ENCODE measurements at places on chromosomes 3 and 15.

- no peak for DNase-seq
Observed at GRCh38 chr3:183392186-183393034, 36.0 kb downstream of the MCF2L2 start.

GRCh38 chr3:82342521-82342920 lies 581.1 kb upstream of the GBE1 start:
- no peak for DNase-seq

- DNase-seq, result no peak
Observed at GRCh38 chr3:134659391-134660045, 8.7 kb upstream of the KY start.

- DNase-seq, result no peak
Observed at GRCh38 chr3:131692356-131692755, 189.6 kb upstream of the MRPL3 start.

DNA sequence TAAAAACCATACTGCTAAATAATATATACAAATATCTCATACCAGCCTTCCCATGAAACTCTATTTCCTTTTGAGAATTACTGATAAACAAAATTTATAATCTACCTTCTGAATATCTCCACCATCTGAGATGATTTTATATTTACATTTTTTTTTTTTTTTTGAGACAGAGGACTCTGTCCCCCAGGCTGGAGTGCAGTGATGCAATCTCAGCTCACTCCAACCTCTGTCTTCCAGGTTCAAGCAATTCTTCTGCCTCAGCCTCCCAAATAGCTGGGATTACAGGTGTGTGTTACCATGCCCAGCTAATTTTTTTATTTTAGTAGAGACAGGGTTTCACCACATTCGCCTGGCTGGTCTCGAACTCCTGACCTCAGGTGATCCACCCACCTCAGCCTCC lies 42.8 kb upstream of the IGF2BP2 start:
- DNase-seq, result no peak

DNA sequence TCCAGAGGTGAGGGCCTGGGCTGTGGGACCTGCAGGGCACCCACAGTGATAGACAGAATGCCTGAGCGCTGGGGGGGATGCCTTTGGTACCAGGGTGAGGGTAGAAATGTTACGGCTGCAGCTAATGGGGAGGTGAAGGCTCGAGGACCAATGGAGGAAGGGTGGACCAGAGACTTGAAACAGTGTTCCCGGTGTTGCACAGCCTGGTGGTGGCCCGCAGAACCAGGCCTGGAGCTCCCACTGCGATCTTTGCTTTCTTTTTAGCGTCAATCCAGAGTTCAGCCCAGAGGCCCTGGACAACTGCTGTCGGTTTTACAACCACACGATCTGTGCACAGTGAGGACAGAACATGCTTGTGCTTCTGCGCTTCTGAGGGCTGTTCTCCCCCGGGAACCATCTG lies 36.8 kb upstream of the PDE8A start:
- no peak for DNase-seq

DNA sequence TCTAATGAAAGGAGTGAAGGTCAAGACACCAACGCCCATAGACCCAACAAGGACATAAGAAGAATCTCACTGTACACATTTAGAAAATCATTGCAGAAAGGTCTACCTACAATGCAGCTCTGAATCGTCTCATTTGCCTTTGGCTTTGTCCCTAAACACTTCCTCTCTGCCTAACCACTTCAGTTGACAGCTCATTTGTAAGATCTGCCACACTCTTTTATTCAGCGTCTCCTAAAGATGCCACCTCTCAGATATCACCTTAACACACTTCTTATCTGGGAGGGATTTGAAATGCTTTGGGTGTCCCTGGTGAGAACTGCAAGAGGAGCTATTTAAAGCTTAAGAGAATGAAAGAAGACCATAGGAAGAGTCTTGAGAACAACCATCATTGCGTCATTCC lies 38.7 kb downstream of the RAB27A start:
- no peak for DNase-seq

- DNase-seq, result no peak
Observed at GRCh38 chr3:112629425-112629824, 11.5 kb downstream of the CCDC80 start.

- DNase-seq, result no peak
Observed at GRCh38 chr3:5332270-5332956, 144.9 kb downstream of the EDEM1 start.

- no peak for DNase-seq
Observed at GRCh38 chr15:51156957-51157356, 62.3 kb upstream of the TNFAIP8L3 start.

DNA sequence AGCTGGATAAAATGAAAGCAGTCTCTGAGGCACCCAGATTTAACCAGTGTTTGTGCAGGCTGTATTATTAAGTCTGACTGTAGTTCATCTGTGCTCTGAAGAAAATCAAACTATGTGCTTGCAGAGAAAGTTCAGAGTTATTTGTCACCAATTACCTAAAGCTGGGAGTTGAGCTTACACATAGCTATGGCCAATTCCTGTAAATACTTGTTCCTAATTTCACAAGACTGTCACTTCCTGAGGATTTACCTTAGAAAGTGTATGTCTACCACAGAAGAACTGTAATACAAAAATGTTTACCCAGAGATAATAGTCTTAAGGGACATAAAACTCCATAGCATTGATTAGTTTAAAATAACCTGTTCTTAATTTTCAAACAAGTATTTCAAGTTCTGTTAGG lies 628.4 kb upstream of the TGFBR2 start:
- no peak for DNase-seq

DNA sequence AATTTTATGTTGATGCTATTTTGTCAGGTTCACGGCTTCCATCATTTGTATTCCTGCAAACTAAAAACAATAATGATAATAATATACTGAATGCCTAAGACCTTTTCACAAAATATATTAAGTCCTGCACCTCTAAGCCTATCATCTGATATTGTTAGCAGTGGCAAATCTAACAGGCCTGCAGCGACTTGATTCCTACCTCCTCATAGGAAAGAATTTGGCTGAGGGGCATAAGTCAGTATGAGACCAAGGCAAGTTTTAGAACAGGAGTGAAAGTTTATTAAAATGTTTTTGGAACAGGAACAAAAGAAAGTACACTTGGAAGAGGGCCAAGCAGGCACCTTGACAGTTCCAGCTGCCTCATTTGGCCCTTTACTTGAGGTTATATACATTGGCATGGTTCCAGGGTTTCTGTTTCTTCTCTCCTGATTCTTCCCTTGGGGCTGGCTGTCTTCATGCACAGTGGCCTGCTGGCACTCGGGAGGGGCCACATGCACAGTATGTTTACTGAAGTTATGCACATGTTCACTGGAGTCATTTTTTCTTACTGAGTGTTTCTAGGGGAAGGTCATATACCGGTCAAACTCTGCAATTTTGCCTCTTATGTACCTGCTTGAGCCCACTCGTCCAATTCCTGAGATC lies 418.1 kb downstream of the EPHA6 start:
- peak; percentile 24 for DNase-seq

DNA sequence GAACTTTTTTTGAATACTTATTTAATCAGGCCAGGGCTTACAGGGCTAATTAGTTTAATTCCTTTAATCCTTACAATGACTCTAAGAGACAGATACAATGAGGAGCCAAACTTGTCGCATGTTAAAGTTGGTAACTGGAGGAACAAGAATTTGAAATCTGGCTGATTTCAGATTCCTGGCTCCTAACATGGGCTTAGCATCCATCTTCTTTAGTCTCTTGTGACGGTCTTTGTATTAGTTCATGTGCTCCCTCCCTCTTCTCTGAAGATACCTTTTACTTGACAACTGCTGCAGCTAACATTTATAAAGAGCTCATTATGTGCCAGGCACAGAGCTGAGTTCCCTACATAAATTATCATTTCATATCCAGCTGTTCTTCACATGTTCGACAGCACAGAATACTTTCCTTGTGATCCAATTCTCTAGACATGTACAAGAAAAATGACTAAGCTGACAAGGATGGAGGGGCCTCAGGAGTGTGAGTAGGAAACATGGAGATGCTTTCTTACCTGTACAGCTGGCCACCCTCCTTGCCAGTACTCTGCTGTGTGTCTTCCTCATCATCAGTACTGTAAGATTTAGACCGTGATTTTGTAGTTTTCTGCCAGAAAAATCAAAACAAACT lies 206.8 kb upstream of the STRIT1 start:
- no peak for DNase-seq

- no peak for DNase-seq
Observed at GRCh38 chr3:189927975-189928895, 192.5 kb downstream of the P3H2 start.

DNA sequence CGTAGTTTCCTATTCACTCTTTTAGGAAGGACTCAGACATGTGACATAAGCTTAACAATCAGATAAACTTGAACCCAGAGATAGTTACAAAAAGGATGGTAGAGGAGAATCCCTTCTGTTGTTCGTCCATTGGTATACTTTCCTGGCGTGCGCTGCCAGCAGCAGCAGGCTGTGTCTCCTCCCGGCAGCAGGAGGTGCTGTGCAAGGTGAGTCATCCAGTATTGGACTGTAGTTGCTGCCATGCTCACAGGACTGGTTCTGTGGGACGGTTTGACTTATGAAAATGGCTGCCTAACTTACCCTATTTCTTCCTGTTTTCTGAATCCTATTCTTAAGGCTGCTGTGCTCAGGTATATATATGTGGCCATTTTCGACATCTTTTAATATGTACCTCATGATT lies 253.4 kb upstream of the LRRC3B start:
- DNase-seq, result no peak

GRCh38 chr15:78461171-78461888 lies 23.3 kb downstream of the IREB2 start:
- DNase-seq, result no peak

DNA sequence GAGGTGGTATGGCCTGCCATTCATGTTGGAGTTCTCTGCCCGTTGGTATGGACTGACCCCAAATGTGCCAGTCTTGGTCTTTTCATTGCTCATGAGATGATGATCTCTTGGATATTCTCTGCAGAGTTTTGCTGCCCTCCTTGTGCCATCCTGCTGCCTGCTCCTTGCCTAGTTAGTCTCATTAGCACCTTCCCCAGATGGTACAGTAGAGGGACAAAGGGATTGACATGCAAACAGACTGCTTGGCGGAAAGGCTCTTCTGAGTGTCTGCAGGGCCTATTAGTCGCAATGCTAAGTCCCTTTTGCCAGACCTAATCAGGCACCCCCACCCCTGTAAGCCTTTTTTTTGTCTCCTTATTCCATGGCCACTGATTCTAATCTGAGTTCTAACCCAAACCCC lies 90.6 kb downstream of the ARNT2 start:
- no peak for DNase-seq

DNA sequence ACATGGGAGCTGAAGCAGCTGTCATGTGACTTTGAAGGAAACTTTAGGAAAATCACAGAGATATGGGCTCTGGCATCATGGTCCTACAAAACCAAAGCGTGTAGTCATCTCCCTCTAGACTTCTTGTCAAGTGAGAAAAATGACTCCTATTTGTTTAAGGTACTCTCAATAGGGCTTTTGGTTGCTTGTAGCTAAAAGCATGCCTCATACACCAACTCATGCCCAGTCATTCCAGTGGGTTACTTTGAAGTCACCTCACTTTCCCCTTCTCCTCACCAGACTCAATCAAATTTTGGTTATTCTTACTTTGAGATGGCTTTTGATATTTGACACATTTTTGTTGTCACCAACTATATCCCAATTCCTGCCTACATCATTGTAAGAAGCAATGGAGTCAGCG lies 81.6 kb downstream of the BOC start:
- no peak for DNase-seq

- no peak for DNase-seq
Observed at GRCh38 chr3:11509173-11510000, 134.3 kb downstream of the VGLL4 start.

DNA sequence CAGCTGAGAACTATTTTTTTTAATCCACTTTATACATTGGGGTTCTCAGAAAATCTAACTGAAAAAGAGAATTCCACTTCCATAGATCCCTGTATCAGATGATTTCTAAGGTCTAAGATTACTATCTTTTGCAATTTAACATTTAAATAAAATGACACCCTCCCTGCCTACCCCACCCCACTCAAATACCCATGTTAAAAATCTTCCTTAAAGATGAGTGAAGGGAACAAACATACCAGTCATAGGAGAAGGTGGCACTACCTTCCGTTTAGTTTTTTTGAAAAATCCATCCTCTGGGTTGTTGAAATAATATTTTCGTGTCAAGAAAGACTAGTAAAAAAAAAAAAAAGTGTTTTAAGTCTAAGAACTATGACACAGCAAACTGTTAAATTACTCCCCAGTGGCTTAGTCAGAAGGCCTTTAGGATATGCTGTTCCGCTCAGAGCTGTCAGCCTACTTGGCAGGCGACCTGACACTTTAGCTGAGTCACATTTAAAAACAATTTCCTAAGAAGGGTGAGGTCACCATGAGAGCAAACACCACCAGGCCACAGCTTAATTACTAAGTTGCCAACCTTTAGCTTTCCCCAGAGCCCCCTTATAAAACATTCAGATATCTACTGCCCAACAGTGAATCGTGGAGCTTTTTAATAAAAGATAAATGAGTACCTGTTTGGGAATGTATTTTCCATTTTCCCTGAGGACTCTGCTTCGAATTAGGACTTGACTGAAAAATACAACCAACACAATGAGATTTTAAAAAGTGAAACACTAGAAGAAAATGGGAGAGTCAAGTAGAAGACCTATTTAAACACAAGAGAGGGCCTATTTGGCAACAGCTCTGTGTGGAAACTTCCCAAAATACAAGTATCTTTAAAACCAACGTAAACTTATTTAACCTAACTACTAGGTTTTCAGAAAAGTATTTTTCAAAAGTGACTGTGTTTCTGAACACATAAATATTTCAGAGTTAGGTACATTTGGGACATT lies 9.6 kb downstream of the EMC3 start:
- DNase-seq, result no peak

DNA sequence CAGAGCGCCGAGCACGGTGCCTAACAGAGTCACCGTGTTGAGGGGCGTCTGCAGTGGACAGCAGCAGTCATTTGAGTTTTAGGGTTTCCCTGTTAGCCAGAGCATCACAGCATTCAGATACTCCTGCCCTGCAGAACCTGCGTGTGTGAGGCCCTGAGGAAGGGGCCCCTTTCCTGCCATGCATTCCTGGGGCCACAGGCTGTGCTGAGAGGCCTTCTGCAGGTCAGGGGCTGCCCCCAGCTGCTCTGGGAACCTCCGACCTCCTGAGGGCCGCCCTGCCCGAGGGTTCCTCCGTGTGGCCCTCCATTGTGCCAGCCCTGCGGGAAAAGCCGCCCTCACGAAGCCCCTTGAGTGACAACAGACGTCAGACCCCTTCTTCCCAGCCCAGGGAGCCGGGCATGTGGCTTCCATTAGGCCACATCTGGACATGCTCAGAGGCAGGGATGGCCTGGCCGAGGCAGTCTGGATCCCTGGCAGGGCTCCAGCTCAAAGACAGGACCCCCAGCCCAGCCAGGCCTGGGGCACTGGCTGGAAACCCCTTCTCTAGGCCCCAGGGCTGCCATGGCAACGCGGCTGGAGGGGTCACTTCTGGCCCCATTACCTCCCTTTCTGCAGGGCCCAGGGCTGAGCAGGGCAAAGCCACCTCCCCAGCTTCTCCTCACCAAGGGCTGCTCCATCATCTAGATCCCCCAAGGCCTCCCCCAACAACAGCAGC lies 25.3 kb downstream of the FBLN2 start:
- DNase-seq, result no peak

- DNase-seq, result no peak
Observed at GRCh38 chr3:53885239-53885638, 3.3 kb upstream of the ACTR8 start.
